ENCODE measurements at places on chromosomes 6 and 20. TPM values are rescaled to one million over a fixed set of nuclear protein-coding genes. Genes with fewer than 3 reads are reported as not detected.

DNA sequence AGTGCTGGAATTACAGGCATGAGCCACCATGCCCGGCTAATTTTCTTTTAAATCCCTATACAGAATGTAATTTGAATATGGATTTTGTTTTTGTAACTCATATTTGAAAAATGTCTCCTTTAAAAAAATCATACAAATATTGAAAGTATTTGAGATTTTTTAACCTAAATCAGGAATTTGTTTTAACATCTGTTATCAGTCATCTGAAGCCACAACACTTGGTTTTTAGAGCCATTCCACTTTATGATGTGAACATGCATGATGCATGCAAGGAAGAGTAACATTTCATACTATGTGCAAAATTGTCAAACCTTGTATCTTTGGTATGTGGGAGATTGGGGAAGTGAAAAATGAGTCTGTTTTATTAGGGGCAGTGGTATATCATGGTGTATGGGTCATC, 124.5 kb upstream of the AHI1 start:
- no peak for DNase-seq

GRCh38 chr6:33695451-33695887, 16.0 kb downstream of the UQCC2 start:
- DNase-seq: no peak

DNA sequence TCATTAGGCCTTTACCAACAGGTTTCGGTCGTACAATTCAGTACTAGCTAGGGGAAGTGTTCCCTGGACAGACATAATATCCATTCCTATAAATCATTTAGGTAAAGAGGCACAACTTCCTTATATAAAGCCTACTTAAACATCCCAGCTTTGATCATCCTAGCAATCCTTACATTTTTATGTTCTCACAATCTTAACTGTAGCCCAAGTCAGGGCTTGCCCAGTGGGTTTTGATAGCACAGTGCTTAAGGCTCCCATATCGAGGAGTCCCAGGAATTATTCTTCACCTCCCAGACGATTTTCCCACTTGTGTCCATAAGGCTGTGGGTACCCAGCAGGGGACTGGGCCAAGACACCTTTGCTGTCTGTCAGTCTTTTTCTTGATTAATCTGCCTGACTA, 63.2 kb downstream of the E2F3 start:
- no peak for DNase-seq

- DNase-seq: no peak
Measured at GRCh38 chr6:77466055-77466450, 2.8 kb upstream of the HTR1B start.

GRCh38 chr6:162260027-162260426, 467.5 kb downstream of the PRKN start:
- DNase-seq: no peak

DNA sequence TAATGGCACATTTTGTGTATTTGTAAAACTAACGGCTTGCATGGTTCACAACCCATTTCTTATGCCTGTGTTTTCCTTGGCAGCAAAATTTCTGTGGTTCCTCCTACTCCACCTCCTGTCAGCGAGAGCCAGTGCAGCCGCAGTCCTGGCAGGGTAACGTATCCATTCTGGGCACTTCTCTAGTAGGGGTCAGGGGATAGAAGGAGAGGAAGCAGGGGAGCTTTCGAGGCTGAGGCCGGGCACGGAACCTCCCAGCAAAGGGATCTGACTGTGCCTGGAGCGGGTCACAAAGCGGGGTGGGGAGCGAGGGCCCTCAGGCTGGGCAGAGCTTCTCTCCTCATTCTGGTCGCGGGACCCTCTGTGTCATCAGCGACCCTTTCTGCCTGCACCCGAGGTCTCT, 58.4 kb downstream of the SYTL3 start:
- DNase-seq: no peak

- DNase-seq: no peak
Measured at GRCh38 chr6:69867639-69867976, 1.3 kb downstream of the COL19A1 start.

- DNase-seq: no peak
Measured at GRCh38 chr20:15889514-15890256, 683.6 kb downstream of the KIF16B start.

GRCh38 chr6:72702421-72702820, 80.6 kb downstream of the KCNQ5 start:
- DNase-seq: no peak

- DNase-seq: no peak
Measured at GRCh38 chr6:1395941-1396908, 6.8 kb downstream of the FOXF2 start.

DNA sequence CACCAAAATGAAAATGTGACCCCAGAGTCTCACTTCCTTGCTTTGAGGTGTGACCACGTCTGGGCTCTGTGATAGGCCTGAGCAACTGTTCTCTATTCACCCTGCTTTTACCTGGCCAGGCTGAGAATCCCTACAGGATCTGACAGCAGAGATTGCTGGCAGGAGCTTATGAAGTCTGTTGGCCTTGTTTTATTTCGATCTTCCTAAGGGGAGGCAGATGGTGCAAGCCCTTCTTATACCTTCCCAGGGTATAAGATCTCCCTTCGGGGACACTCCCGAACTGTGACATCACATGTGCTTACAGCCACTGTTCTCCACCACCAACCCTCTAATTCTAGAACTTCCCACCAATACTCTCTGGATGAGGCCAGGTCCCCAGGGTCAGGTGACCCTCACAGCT, 26.8 kb downstream of the MYT1 start:
- no peak for DNase-seq

- DNase-seq: no peak
Measured at GRCh38 chr6:39530201-39530759, 194.9 kb downstream of the KIF6 start.

GRCh38 chr6:96939007-96939805, 14.7 kb downstream of the KLHL32 start:
- DNase-seq: no peak

DNA sequence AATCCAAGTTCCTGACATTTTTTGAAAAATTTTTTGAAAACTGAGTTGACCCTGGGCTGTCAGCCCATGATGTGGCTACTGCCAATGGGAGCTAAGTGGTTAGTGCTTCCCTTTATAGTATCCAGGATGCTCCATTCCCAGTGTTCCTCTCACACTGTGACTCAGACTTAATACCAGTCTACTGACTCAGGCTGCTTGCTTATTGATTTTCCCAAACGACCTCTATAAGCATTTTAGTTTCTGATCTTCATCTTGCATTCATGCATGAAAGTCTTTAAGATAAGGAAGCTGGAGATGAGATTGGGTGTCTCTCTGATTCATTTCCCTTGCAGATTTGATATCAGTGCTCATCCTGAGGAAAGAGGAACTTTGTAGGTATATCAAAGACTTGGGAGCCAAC, 560.0 kb downstream of the TBC1D32 start:
- no peak for DNase-seq

Gene TMEM217
- total RNA-seq: 6.2 TPM

Gene LY6G5C
- total RNA-seq: not detected

Gene GFRA4
- not detected for total RNA-seq

Gene FAM209B
- total RNA-seq: not detected

Gene ADGB
- not detected for total RNA-seq
